ENCODE measurements at places on chromosomes 16 and 17. TPM values are rescaled to one million over a fixed set of nuclear protein-coding genes. Genes with fewer than 3 reads are reported as not detected.

Gene NPW
- not detected for total RNA-seq

DNA sequence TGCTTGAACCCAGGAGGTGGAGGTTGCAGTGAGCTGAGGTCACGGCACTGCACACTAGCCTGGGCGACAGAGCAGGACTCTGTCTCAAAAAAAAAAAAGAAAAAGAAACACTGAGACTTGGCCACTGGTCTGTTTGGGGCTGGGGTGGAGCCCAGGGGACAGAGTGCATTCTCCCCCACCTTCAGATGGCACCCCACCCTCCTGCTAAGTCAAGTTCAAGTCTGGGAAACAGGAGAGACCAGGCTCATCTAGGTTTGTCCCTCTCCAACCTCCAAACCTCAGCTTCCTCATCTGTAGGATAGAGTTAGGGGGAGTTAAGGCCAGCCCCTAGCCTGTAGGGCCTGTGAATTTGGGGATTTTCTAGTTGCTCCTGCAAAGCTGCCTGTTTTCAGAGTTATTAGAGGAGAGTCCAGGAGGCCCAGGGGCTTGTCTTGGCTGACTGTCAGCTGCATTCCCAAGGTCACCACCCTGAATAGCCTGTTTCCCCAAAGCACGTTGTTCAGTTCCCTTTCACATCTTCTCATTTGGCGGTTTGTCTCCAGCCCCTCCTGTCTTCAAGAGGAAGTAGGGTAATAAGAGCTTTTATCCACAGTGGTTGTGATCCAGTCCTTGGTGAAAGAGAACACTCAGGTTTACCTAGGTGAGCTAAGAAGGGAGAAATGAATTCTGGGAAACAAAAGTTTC lies 2.2 kb downstream of the MT3 start:
- DNase-seq: no peak

DNA sequence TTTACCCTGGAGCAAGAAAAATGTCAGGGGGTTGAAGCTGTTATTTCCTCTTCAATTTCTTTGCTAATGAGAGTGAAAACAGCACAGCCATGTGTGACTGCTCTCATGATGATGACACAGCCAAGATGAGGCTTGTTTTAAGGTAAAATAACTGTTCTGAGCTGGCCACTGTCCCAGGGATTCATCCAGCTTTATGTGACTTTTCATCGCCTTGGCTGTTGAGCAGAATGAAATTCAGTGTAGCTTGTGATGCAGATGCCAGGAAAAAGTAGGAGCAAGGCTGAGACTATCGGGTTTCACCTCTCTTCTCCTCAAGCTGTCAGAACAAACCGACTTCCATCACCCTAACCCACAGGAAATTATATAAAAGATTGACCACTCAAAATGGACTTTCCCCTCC lies 361.8 kb upstream of the CDH5 start:
- no peak for DNase-seq

DNA sequence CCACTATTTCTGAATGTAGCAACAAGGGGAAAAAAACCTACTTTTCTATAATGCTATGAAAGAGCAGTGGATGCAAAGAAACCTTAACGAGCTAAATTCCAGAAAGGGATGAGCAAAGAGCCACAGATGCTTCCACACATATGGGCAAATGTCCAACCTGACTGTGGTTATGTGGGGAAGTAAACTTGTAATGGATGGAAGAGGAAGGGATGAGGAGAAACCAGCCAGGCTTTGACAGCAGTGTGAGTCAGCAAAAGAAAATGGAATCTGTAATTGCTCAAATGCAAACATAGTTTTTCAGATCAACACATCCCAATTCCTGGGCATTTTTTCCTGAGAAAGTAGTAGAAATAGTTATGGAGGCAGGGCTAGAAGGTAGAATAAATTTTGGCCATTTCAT lies 204.8 kb upstream of the CPHXL start:
- DNase-seq: no peak

Gene GDPD3
- total RNA-seq: 1.8 TPM

- DNase-seq: no peak
Observed at GRCh38 chr17:2055292-2056205, 646 bp downstream of the HIC1 start.

Gene CDRT15L2
- not detected for total RNA-seq

- no peak for DNase-seq
Observed at GRCh38 chr17:46886310-46886663, 34.9 kb downstream of the WNT9B start.

DNA sequence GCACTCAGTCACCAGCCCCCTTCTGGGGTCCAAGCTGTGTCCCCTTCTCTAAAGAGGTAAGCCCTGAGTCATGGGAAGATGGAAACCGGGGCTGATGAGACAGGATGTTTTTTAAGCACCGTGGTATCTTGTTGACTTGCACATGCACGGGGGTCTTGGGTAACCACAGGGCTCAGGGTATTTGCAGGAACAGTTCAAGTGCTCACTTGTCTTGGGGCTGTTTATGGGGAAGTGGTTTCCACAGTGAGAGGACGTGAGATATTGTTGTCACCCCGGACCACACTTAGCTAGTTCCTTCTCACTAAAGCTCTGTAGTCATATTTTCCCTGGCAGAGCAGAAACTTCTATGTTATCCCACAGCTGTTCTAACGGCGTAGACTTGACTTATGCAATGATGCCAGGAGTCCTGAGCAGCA lies 7.7 kb downstream of the CCL3L1 start:
- DNase-seq: no peak

Gene KRT12
- total RNA-seq: not detected

Gene CD7
- total RNA-seq: not detected

GRCh38 chr17:38418693-38419507 lies 9.4 kb upstream of the ARHGAP23 start:
- DNase-seq: no peak

GRCh38 chr17:81868674-81869220 lies 2.4 kb downstream of the ARHGDIA start:
- peak; percentile 81 for DNase-seq

- DNase-seq: no peak
Observed at GRCh38 chr17:75540923-75541503, 15.5 kb downstream of the LLGL2 start.

- DNase-seq: peak; percentile 33
Observed at GRCh38 chr16:68229431-68230175, 6.3 kb downstream of the ESRP2 start.

DNA sequence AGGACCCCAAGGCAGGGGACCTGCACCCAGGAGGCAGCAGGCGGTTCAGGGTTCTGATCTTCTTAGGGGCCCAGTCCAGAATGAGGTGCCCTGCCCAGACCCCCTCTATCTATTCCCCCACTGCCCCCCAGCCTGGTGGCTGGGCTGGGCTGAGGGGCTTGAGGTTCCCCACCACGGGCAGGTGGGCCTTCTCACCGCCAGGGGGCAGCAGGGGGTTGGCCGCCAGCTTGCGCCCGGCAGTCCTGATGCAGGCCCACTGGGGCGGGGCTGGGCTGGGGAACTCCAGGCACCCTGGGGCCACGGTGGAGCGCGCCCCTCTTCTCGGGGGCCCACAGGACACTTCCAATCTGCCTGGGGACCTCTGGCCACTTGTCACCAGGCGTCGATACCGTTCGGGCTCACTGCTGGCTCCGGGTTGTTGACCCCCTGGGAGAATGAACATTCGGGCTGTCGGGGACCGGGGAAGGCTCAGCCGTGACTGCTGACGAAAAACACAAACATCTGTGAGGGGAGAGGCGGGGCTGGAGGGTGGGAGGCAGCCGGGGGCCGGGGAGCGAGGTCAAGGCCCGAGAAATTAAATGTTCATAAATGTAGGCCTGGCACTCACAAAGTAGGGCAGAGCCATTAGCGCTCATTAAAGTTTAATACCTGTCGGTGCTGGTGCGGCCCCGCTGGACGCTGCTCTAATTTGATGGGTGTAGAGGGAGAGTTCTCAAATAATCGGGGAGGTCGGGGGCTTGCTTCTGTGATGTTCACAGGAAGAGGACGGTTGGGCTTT lies 219.3 kb upstream of the GSE1 start:
- no peak for DNase-seq

DNA sequence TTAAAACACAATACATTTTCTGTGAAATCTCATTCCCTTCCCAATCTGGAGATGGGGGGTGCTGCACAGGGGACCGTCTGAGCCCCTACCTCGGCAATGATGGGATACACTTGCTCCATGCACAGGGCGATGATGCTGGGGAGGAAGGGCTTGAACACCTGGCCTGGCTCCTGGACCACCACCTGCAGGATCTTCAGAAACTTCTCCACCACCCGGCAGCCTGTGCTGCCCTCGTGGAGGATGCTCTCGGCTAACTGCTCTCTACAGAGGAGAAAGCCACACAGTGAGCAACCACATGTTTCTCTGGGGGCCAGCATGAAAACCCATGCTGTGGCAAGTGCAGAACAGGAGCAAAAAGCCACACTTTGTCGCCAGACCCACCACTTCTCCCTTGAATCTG lies 42.4 kb upstream of the GSG1L start:
- DNase-seq: no peak

Gene RAB40B
- total RNA-seq: 9.9 TPM

Gene MT1M
- total RNA-seq: not detected

- DNase-seq: no peak
Observed at GRCh38 chr17:725084-725483, 7.3 kb upstream of the TLCD3A start.

Data from A172 (cell line).